ENCODE measurements at places on chromosomes 5 and 9.

DNA sequence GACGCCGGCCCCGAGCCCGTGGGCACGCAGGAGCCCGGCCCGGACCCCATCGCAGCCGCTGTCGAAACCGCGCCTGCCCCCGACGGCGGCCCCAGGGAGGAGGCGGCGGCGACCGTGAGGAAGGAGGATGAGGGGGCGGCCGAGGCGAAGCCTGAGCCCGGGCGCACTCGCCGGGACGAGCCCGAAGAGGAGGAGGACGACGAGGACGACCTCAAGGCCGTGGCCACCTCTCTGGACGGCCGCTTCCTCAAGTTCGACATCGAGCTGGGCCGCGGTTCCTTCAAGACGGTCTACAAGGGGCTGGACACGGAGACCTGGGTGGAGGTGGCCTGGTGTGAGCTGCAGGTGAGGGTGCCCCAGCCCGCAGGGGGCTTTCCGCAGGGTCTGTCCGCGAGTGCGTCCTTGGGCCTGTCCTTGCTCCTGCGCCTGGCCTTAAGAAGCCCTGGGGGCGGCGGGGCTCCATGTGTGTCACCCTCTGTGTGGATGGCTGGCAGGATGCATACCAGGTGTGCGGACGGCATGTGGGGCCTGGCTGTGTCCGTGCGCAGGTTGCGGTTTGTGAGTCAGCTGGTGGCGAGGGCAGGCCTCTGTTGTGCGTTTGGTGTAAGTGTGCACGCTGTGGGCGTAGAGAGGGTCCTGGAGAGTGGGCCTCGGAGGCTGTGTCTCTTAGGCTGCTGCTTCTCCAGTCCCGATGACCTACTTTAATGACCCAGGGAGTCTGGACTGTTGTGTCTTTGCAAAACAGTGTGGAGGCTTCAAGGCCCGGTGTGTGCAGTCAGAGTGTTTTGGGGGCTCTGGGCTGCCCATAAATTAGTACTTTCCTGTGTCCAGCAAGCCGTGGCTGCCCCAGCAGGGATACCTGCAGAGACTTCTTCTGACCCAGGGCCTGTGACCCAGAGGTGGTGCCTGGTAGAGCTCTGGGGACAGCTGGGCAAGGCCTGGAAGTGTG, 1.6 kb downstream of the WNK2 start:
- no peaks in the 10 kb centered on the region for H3K4me1 ChIP-seq
- no peak overlapping the region for H3K4me3 ChIP-seq
- DNase-seq = no peak
- H3K36me3 ChIP-seq = no peaks in the 10 kb centered on the region
- H3K27ac ChIP-seq = no peak overlapping the region

DNA sequence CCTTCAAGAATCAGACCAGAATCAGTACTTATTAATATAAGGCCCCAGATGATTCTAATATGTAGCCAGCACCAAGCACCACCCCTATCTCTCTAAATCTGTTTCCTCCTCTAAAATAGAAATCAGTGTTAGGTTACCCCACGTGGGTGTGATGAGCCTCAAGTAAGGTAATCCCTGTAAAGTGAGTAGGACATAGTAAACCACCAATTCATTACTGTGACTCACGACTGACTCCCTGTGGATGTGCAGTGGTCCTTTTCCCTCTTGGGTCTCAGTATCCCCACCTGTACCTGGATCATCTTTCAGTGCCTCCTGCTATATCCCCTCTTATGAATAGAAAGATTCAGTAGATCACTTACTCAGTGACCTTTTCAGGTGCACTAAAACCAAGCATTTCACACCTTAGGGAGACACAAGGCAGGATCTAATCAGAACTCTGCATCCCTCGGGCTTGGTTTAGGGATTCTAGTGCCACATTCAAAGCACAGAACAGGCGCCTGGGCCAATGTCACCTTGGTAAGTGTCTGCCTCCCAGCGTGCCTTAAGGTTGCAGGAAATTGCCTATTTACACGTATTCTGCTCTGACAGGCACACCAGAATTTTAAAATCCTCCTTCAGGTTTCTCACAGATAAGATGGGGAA, 12.2 kb upstream of the ALDH1B1 start:
- no peak overlapping the region for H3K4me3 ChIP-seq
- H3K36me3 ChIP-seq = no peaks in the 10 kb centered on the region
- no peak for DNase-seq
- peaks cover 4% of the 10 kb centered on the region for H3K4me1 ChIP-seq
- H3K27ac ChIP-seq = no peak overlapping the region
- no peaks in the 10 kb centered on the region for H3K27me3 ChIP-seq

DNA sequence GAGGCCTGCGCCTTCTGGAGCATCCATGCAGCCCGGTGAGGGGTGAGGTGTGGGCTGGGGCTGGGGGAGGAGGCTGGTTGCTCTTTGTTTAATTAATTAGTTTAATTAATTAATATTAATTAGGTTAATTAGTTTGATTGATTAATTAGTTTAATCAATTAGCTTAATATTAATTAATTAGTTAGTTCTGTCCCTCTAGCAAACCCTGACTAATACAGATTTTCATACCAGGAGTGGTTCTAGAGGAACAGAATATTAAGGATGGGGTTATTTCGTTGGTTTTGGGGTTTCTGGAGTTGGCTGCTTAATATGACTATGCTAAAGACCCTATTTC, 14.1 kb upstream of the BARX1 start:
- no peaks in the 10 kb centered on the region for H3K36me3 ChIP-seq
- no peak for DNase-seq
- no peak overlapping the region for H3K4me3 ChIP-seq
- H3K4me1 ChIP-seq = no peaks in the 10 kb centered on the region

DNA sequence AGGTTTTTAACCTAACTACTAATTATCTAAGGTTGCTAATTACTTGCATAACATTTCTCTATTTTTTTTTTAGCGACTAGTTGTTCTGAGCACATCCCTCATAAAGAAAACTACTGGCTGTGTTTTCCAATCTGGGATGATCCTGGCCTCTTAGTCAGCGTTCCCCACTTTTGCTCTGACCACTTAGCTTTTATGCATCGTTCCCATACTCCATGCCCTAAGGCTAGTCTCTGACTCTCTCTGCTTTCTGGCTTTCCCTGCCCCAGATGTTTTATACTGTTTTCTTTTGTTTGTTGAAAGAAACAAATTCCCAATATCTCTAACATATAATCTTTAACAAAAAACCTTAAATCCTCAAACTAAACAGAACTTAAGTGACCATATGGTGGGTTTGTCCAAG, 217.9 kb downstream of the SPATA31D1 start:
- no peak for DNase-seq
- H3K27me3 ChIP-seq = no peaks in the 10 kb centered on the region
- H3K36me3 ChIP-seq = no peaks in the 10 kb centered on the region
- H3K4me1 ChIP-seq = no peaks in the 10 kb centered on the region
- no peak overlapping the region for H3K4me3 ChIP-seq

GRCh38 chr5:38757451-38758245, 88.2 kb upstream of the OSMR start:
- no peak overlapping the region for H3K27ac ChIP-seq
- no peaks in the 10 kb centered on the region for H3K36me3 ChIP-seq
- H3K4me3 ChIP-seq = no peak overlapping the region
- no peaks in the 10 kb centered on the region for H3K27me3 ChIP-seq
- DNase-seq = no peak

- H3K4me1 ChIP-seq = no peaks in the 10 kb centered on the region
- no peaks in the 10 kb centered on the region for H3K27me3 ChIP-seq
- DNase-seq = peak; percentile 91
- H3K27ac ChIP-seq = peak within 1 kb of the TSS; percentile 78
Measured at GRCh38 chr9:111038331-111039230, at the start of gene LPAR1. Gene LPAR1 (minus strand): TSS chr9:111038470. CDS start chr9:110972117, 66,353 bp downstream.

DNA sequence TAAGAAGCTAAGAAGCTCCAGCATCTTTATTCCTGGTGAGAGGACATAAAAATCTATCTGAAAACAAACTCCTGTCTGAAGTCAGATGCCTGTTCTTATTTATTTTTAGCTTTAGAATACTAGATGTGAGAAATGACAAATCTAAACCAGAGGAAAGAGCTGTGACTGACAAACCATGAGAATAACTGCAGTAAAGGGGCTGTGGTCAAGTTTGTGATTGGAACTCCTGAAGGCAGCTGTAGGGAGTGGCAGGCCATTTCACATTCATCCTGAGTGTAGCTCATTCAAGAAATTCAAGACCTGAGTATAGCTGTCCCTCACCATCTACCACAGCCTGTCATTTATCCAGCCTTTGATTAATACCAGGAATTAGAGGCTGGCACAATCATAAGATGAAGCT, 718.8 kb downstream of the BRINP1 start:
- H3K27me3 ChIP-seq = no peaks in the 10 kb centered on the region
- H3K36me3 ChIP-seq = no peaks in the 10 kb centered on the region
- no peaks in the 10 kb centered on the region for H3K4me1 ChIP-seq
- no peak overlapping the region for H3K4me3 ChIP-seq
- no peak for DNase-seq

- no peaks in the 10 kb centered on the region for H3K36me3 ChIP-seq
- no peak overlapping the region for H3K27ac ChIP-seq
- H3K27me3 ChIP-seq = no peaks in the 10 kb centered on the region
- H3K4me3 ChIP-seq = peak overlapping the region; percentile 78
- no peak for DNase-seq
Measured at GRCh38 chr5:120463006-120463680, 957 bp upstream of the PRR16 start.

All from aorta (tissue), 5 donors.